NCI-H1930 (cell line): ENCODE measurements at places on chromosomes 2 and 18.

GRCh38 chr2:182824056-182824766, 42.2 kb downstream of the FRZB start:
- no peak for DNase-seq

GRCh38 chr2:27988718-27989117, 98.2 kb downstream of the BABAM2 start:
- DNase-seq, result no peak

DNA sequence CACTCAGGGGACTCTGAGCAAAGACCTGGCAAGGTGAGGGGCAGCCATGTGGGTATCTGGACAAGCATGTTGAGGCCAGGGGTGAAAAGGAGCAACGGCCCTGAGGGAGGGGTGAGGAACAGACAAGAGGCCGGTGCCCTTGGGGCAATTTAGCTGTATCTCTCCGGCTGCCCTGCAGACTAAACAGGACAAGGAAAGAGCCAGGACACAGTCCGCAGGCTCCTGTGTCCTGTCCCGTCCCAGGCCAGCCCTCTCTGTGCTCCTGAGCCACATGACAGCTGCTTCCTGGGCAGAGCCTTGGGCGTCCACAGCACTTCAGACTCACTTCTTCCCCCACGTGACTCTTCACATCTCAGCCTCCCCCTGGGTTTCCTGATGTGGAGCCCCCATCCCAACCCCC, 206.1 kb downstream of the KLHL29 start:
- DNase-seq, result no peak

- DNase-seq, result no peak
Measured at GRCh38 chr18:32093523-32093922, 1.8 kb downstream of the RNF138 start.

- DNase-seq, result no peak
Measured at GRCh38 chr18:6607343-6607742, 122.2 kb upstream of the ARHGAP28 start.

DNA sequence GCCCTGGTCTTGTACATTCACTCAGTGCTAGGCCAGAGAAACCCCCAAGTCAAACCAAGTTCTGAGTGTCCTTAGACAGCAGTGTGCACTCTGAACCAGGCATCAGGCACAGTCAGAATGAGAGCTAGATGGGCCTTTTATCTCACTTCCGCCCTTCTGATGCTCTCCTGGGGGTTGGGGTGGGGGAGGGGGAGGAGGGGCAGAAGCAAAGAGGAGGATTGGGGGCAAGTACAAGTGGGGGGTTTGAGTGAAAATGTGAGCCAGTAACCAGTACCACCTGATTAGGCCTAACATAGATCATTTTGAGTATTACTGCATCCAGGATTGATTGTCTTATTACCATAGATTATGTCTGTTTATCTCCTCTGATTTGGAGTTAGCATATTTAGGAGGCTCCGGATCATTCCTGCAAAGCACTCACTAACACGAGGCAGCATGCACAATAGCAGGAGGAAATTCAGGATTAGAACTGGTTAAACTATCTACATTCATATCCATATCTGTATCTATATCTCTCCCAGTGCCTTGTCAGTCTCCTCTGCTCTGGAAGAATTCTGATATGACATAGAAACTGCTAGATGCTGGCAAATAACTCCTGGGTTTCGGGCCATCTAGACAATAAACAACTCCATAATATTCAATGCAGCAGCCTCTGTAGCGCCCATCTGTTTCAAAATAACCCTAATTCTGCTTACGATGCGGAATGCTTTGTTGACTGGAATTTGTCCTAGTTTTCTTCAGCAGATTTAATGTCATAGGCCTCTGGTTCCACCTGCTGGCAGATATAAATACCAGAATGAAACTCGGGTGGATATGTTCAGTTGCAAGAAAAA, 149.1 kb downstream of the RHBDD1 start:
- DNase-seq, result peak; percentile 14

GRCh38 chr2:235669269-235669831, 175.5 kb downstream of the AGAP1 start:
- peak; percentile 63 for DNase-seq
